Activated CD4-positive, alpha-beta T cell treated with anti-CD3 and anti-CD28 coated beads, Interleukin-2, amount 50 U/mL, for 24 hours (primary cell): ENCODE measurements at places on chromosomes 16 and 17.

DNA sequence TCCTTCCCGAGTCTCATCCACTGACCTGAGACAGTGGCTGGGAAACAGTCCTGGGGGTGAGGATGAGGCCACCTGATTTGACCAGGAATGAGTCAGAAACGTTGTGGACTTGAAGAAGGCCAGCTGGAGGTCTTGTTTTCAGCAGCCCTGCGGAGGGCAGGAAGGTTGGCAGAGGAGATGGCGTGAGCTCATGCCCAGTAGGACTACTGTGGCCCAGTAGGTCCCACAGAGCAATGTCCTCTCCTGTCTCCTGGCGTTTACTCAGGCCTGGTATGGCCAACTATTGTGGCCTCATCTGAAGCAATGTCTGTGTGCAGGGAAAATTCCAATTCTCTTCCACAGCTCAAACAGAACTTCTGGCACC is 84.1 kb upstream of the DNAJA2 start:
- no peak for DNase-seq

- DNase-seq: no peak
Measured at GRCh38 chr17:70552230-70552981, 383.1 kb downstream of the KCNJ2 start.

- no peak for DNase-seq
Measured at GRCh38 chr17:60442271-60443173, 20.2 kb downstream of the CHCT1 start.

DNA sequence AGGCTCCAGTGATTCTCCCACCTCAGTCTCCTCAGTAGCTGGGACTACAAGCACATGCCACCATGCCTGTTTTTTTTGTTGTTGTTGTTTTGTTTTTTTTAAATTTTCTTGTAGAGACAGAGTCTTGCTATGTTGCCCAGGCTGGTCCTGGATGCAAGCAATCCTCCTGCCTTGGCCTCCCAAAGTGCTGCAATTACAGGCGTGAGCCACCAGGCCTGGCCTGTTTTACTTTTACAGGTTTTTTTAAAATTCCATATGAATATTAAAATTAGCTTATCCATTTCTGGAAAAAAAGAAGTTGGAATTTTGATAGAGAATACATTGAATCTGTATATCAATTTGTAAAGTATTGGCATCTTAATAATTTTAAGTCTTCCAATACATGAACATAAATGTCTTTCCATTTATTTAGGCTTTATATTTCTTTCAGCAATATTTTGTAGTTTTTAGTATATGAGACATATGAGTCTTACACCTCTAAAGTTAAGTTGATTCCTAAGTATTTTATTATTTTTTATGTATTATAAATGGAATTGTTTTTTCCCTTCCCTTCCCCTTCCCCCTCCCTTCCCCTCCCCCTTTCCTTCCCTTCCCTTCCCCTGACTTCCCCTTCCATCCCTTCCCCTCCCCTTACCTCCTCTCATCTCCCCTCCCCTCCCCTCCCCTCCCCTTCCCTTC is 323.5 kb upstream of the SALL1 start:
- no peak for DNase-seq

DNA sequence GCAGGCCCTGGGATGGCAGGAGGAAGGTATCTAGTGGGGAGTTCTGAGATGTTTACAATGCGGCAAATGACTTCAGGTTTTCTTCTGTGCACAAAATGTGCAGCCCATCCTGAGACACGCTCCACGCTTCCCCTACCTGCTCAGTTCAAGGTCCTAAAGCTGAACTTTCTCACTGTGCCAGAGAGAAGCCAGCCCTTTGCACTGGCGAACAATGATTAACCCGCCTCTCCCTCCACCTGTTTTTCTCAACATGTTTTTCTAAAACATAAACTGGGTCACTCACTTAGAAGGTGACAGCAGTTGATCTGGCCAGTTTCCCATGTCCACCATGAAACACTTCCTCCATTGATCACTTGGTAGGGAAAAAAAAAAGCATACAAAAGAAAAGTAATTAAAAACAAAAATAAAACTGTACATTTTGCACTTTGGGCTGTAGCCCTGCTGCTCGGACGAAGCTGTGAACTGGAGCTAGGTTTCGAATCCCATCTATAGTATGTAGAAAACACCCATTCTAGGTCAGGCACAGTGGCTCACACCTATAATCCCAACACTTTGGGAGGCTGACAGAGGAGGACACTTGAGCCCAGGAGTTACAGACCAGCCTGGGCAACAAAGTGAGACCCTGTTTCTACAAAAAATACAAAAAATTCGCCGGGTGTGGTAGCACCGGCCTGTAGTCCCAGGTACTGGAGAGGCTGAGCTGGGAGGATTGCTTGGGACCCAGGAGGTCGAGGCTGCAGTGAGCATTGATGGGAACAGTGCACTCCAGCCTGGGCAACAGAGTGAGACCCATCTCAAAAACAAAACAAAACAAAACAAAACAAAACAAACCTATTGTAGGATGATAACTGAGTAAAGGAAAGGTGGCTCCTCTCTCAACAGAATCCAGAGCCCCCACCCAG is 6.1 kb upstream of the G6PC1 start:
- DNase-seq: no peak
